CD4-positive, CD25-positive, alpha-beta regulatory T cell (primary cell): ENCODE measurements at places on chromosomes 6 and 20.

- DNase-seq, result no peak
- no peak overlapping the region for H3K27ac ChIP-seq
- no peaks in the 10 kb centered on the region for H3K4me1 ChIP-seq
- H3K27me3 ChIP-seq, result peaks cover 17% of the 10 kb centered on the region
- no peaks in the 10 kb centered on the region for H3K36me3 ChIP-seq
- H3K4me3 ChIP-seq, result no peak overlapping the region
Observed at GRCh38 chr6:116550796-116551195, 2.8 kb upstream of the CALHM4 start.

GRCh38 chr6:317448-318144 is 25.3 kb downstream of the DUSP22 start:
- no peak for DNase-seq
- H3K36me3 ChIP-seq, result no peaks in the 10 kb centered on the region
- peaks cover 24% of the 10 kb centered on the region for H3K4me1 ChIP-seq
- no peak overlapping the region for H3K27ac ChIP-seq
- H3K4me3 ChIP-seq, result no peak overlapping the region

DNA sequence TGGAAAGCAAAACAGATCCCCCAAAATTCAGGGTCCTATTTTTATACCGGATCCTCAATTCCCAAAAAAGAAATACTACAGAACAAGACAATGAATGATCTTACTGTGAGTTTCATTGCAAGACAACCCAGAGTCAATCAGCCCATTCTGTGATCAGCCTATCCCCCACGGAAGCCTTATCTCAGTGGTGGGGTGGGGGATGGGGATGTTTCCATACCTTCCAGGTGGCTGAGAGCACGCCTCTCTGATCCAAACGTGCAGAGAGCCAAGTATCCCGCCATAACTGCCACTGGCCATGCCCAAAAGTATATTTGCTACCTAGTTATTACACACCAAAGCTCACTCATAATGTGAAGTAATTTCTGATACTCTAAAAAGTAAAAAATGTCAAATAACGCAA is 15.1 kb downstream of the WFDC2 start:
- no peaks in the 10 kb centered on the region for H3K36me3 ChIP-seq
- no peak overlapping the region for H3K27ac ChIP-seq
- no peak overlapping the region for H3K4me3 ChIP-seq
- no peak for DNase-seq
- H3K4me1 ChIP-seq, result no peaks in the 10 kb centered on the region

- H3K4me3 ChIP-seq, result no peak overlapping the region
- no peaks in the 10 kb centered on the region for H3K36me3 ChIP-seq
- no peak for DNase-seq
- no peak overlapping the region for H3K27ac ChIP-seq
- no peaks in the 10 kb centered on the region for H3K27me3 ChIP-seq
- no peaks in the 10 kb centered on the region for H3K4me1 ChIP-seq
Observed at GRCh38 chr6:127058027-127058426, 60.4 kb upstream of the RSPO3 start.

DNA sequence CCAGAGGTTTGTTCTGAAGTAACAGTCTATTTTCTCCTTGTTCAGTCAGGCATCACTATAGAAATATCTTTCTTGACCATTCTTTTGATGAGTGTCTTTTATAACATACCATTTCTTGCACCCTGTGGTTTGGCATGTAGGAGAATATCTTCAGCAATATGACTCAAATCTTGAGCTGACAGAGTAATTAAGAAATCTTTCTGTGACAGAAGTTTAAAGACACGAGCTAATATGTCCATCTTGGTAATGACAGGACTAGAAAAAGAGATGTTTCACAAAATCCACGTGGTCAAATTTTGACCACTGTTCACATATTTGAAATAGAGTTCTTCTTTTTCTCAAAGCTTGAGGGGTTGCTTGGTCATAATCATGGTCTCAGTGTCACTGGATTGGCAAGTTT is 149.9 kb downstream of the MYB start:
- H3K4me3 ChIP-seq, result no peak overlapping the region
- no peaks in the 10 kb centered on the region for H3K36me3 ChIP-seq
- H3K27me3 ChIP-seq, result no peaks in the 10 kb centered on the region
- DNase-seq, result no peak

DNA sequence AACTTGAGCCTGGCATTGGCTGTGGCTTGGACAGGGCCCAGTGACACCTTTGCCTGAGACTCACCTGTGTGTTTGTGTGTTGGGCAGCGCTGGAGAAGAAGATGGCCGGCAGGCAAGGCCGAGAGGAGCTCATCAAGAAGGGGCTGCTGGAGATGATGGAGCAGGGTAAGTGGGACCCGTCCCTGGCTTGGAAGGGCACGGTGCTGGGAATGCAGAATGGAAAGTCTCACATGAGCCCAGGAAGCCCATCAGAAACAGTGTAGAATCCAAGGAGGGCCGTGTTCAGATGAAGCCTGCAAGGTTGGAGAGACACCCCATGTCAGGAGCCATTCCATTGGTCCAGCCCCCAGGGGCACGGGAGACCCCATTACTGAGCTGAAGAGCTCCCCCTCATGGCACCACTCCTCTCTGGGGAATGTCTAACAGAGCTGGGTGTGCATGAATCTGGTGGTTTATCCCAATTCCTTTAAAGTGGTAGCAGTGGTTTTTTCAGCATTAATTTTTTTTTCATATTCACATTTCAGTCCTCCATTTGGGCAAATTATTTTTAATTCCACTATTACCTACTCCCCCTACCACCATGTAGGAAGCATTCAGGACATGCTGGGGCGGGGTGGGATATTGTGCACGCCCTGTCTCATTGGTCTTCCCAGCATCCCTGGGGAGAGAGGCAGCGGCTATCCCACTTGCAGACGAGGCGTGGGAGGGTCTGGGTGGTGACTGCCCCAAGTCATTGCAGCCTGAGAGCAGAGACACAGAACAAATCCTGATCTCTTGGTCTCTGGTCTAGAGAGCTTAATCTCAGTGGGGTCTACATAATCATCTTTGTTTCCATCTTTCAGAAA is 143.6 kb downstream of the PHACTR3 start:
- H3K4me1 ChIP-seq, result no peaks in the 10 kb centered on the region
- no peaks in the 10 kb centered on the region for H3K36me3 ChIP-seq
- no peaks in the 10 kb centered on the region for H3K27me3 ChIP-seq

DNA sequence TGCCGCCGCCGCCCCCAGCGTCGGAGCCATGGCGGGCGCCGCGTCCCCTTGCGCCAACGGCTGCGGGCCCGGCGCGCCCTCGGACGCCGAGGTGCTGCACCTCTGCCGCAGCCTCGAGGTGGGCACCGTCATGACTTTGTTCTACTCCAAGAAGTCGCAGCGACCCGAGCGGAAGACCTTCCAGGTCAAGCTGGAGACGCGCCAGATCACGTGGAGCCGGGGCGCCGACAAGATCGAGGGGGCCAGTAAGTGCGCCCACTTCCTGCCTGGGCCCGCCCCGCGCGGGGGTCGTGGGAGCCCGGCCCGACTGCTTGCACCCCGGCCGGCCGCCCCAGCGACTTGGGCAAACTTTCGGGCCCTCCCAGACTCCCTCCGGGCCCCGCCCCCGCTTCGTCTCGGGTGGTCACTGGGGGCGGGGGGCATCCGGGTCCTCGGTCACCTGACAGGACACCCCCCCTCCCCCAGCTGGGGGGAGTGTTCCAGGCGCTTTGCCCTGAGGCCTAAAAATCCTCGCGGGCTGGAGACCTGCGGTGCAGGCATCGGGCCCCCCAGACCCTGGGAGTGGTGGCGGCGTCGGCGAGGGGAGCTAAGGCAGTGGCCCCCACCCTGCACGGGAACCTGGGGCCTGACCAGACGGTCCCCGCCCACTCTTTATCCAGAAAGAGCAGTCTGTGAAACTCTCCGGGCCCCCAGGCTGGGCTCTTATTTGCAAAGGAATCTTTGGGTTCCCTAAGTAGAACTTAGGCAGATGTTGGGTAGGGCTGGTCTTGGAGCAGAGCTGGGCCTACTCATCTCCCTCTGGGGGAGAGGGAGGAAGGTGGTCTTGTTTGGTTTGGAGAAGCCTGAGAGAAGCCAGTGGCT is 501 bp downstream of the PLCG1 start:
- peak overlapping the region; percentile 87 for H3K27ac ChIP-seq
- H3K4me1 ChIP-seq, result peaks cover 81% of the 10 kb centered on the region
- no peaks in the 10 kb centered on the region for H3K36me3 ChIP-seq
- DNase-seq, result peak; percentile 69

GRCh38 chr6:112305795-112306564 is 41.1 kb upstream of the RFPL4B start:
- H3K27ac ChIP-seq, result no peak overlapping the region
- H3K27me3 ChIP-seq, result peaks cover 8% of the 10 kb centered on the region
- no peak for DNase-seq
- no peaks in the 10 kb centered on the region for H3K36me3 ChIP-seq

DNA sequence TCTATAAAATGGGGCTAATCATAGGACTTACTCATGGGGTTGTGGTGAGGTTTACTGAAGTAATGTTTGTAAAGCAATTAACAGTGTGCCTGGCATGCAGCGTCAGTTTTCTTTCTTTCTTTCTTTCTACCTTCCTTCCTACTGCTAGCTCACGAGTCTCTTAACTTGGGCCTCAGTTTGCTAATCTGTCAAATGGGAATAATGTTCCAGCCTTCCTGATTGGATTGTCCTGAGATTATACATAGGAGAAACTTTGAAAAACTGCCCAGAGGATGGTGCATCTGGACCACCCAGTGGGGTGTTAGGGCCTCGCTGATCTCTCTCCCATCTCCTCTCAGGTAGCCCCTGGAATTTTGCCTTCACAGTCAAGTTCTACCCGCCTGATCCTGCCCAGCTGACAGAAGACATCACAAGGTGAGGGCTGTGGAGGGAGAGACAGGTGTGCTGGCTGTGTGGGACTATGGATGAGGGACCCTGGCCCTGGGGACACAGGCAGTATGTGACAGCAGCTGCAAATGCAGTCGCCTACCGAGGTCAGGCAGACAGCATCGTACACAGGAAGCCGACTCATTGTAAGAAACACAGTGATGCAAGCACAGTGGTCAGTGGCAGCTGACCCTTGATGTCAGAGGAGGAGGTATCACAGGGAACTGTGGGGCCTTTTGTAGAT is 27.5 kb downstream of the EPB41L1 start:
- no peak for DNase-seq
- H3K36me3 ChIP-seq, result no peaks in the 10 kb centered on the region
- H3K27me3 ChIP-seq, result peaks cover 4% of the 10 kb centered on the region
- H3K4me3 ChIP-seq, result no peak overlapping the region

DNA sequence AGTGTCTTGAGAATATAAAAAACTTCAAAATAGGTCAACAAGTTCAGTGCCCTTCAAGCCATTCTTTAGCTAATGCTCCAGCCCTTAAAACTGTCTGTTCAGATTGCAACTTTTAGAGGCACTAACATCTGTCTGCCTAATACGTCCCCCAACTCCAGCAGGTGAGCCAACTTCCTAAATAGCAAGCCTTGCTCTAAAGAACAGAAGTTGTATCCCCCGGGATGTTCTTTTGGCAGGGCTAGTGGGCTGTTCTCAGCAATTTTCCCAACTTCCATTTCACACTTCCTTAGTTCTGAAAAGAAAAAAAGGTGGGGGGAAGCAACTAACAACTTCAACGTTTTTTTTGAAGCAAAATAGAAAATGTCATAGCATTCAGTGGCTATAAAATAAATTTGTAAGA is 290.0 kb upstream of the PTCHD4 start:
- no peak for DNase-seq
- H3K4me3 ChIP-seq, result no peak overlapping the region
- H3K4me1 ChIP-seq, result no peaks in the 10 kb centered on the region
- H3K27ac ChIP-seq, result no peak overlapping the region

DNA sequence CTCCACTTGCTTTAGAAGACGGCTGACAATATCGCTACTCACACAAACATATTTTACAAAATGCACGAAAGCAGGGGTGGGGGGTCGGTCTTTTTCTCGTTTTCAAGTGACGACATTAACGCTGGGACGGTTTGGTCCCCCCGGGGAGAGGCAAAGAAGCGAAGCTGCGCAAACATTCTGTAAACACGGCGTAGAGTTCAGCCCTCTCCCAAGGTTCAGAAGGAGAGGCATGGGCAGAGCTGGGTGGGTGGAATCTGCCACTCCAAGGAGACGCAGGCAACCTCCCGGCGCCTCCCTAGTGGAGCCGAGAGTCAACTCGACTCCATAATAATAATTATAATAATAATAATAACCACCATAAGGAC is 2.4 kb downstream of the NKX2-2 start:
- H3K27me3 ChIP-seq, result peaks cover 33% of the 10 kb centered on the region
- peaks cover 65% of the 10 kb centered on the region for H3K4me1 ChIP-seq
- no peak overlapping the region for H3K4me3 ChIP-seq
- no peaks in the 10 kb centered on the region for H3K36me3 ChIP-seq

GRCh38 chr6:15879371-15880261 is 216.8 kb upstream of the DTNBP1 start:
- H3K27ac ChIP-seq, result no peak overlapping the region
- DNase-seq, result peak; percentile 53
- H3K4me3 ChIP-seq, result no peak overlapping the region
- no peaks in the 10 kb centered on the region for H3K36me3 ChIP-seq

GRCh38 chr20:25453035-25453810 is 45.8 kb downstream of the GINS1 start:
- no peak for DNase-seq
- H3K4me3 ChIP-seq, result no peak overlapping the region
- H3K36me3 ChIP-seq, result no peaks in the 10 kb centered on the region

DNA sequence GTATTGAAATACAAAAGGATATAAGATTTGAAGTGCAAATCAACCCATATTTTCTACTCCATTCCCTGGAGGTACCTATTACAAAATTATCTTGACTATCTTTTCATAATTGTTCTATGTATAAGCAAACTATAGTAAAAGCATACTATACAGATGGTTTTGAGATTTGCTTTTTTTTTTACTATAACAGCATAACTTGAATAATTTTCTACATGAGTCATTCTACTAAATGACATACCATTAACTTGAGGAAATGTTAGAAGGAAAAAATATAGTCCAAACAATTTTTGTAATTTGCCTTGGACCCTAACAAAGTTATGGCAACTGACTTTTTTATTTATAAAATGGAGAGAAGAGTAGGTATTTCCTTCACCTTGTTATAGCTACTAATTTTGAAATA is 472.7 kb downstream of the PKHD1 start:
- no peak overlapping the region for H3K27ac ChIP-seq
- no peak for DNase-seq
- H3K4me1 ChIP-seq, result no peaks in the 10 kb centered on the region
- no peaks in the 10 kb centered on the region for H3K27me3 ChIP-seq

DNA sequence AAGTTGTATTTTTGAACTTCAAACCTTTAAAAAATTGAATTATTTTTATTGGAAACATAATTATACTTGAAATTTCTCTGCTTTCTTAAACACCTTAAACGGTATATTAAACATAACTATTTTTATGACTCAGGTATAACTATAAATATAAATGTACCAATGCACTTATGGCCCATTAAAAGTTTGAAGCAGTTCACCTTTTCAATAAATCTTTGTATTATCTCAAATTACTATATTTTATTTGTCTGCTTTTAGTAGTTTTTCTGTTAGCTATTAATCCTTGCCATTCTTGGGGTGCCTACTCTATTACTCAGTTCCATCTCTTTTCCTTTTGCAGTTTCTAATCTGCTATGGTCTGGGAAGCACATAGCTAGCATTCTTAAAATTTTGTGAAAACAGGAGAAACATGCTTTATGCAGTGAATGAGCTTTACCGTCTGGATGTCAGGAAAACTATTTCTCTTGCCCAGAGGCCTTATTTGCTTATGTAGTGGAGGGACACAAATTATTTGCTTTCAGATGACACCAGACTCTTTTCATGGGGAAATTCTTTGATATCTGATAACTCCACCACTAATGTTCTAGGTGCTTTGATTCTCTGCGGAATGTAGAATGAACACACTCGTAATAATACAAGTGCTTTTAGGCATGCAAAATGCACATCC is 378.9 kb upstream of the CITED2 start:
- peaks cover 2% of the 10 kb centered on the region for H3K27me3 ChIP-seq
- no peaks in the 10 kb centered on the region for H3K36me3 ChIP-seq
- no peak overlapping the region for H3K4me3 ChIP-seq
- no peak overlapping the region for H3K27ac ChIP-seq

GRCh38 chr6:108469316-108469715 is 91.4 kb upstream of the FOXO3 start:
- no peaks in the 10 kb centered on the region for H3K36me3 ChIP-seq
- H3K27me3 ChIP-seq, result peaks cover 2% of the 10 kb centered on the region
- no peaks in the 10 kb centered on the region for H3K4me1 ChIP-seq
